ENCODE measurements at places on chromosomes 6 and 20. TPM values are rescaled to one million over a fixed set of nuclear protein-coding genes. Genes with fewer than 3 reads are reported as not detected.

The BTN1A1 gene
- 0.10 TPM for total RNA-seq

The FAM209B gene
- total RNA-seq: not detected

The KCNK5 gene
- 0.77 TPM for total RNA-seq

The TSPO2 gene
- total RNA-seq: not detected

The NHLRC1 gene
- total RNA-seq: 2.1 TPM

The MRPS26 gene
- total RNA-seq: 52.7 TPM

The SIRPA gene
- 2.4 TPM for total RNA-seq

DNA sequence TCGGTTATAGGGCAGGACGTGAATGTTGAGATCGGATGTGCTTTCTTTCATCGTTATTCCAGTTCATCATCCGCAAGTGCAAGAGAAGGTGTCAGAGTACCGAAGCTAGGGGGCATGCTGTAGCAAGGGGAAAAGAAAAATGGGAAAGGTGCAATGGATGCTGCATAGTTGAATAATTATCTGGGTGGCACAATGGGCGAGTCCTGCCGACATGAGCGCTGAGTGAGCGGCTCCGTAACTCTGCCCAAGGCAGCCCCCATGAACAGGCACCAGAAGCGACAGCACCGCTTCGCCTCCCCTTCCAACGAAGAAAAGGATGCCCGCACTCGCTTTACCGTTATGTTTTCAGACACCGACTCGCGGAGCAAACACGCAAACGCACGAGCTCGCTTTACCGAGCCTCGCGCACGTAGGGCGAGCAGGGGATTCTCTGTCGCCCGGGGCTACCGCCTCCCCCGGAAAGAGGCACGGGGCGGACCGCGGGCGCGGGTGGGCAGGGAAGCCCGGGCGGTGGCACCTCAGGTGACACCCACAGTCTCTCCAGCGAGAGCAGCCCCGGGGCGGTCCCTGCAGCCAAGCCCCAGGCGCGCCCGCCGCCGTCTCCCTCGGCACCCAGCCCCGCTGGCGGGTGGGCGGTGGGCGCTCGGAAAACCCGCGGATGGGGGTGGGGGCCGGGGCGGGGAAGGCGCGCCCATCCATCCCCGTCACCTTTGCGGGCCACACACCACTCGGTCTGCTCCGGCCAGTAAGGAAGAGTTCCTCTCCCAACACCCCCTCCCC is 654 bp downstream of the WASF1 start:
- peak; percentile 78 for DNase-seq
- H3K36me3 ChIP-seq: peaks cover 5% of the 10 kb centered on the region
- peaks cover 56% of the 10 kb centered on the region for H3K4me1 ChIP-seq
- peak overlapping the region; percentile 91 for H3K27ac ChIP-seq
- H3K4me3 ChIP-seq: peak overlapping the region; percentile 90
- H3K27me3 ChIP-seq: no peaks in the 10 kb centered on the region

- no peaks in the 10 kb centered on the region for H3K36me3 ChIP-seq
- H3K4me1 ChIP-seq: no peaks in the 10 kb centered on the region
- no peaks in the 10 kb centered on the region for H3K27me3 ChIP-seq
- no peak for DNase-seq
- H3K4me3 ChIP-seq: no peak overlapping the region
Observed at GRCh38 chr6:12261502-12261901, 28.7 kb upstream of the EDN1 start.

DNA sequence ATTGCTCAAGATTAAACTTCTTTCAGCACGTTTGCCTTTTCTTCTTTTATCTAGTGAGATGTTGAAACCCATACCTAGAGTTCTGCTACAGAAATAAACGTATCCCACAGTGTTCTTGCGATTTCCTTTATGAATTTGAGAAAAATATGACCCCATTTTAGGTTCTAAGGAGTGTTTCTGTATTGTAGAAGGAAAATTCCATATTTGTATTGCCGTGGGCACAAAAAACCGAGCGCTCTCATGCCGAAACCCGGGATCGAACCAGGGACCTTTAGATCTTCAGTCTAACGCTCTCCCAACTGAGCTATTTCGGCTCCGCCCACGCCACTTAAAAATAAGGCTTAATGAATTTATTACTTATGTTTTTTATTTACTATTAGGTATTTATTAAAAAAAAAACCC is 23.7 kb downstream of the ZNF311 start:
- no peaks in the 10 kb centered on the region for H3K36me3 ChIP-seq
- peaks cover 41% of the 10 kb centered on the region for H3K4me1 ChIP-seq
- DNase-seq: no peak
- H3K27me3 ChIP-seq: no peaks in the 10 kb centered on the region
- H3K4me3 ChIP-seq: peak overlapping the region; percentile 95

DNA sequence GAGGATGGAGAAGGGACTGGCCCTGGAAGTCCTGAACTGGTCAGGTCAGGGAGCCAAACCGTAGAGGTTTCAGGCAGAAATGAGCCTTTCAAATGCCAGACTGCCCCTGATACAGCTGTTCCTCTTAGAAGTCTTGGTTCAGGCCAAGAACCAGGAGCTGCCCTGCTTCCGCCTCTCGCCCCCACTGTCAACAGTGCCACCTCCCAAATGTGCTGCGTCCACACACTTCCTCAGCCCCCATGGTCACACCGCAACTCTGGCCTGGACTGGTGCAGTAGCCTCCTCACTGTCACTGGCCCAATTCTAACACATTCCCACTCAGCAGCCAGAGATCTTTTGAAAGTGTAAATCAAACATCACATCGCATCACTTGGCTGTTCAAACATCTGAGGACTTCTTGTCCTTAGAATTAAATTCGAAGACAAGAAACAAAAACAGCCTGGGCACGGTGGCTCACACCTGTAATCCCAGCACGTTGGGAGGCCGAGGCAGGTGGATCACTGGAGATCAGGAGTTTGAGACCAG is 69.7 kb downstream of the STK35 start:
- no peaks in the 10 kb centered on the region for H3K27me3 ChIP-seq
- H3K4me3 ChIP-seq: no peak overlapping the region

- no peaks in the 10 kb centered on the region for H3K27me3 ChIP-seq
- H3K4me3 ChIP-seq: no peak overlapping the region
- no peaks in the 10 kb centered on the region for H3K4me1 ChIP-seq
- no peak overlapping the region for H3K27ac ChIP-seq
- H3K36me3 ChIP-seq: peaks cover 6% of the 10 kb centered on the region
Observed at GRCh38 chr20:38579921-38580320, 1.1 kb upstream of the ADIG start.

DNA sequence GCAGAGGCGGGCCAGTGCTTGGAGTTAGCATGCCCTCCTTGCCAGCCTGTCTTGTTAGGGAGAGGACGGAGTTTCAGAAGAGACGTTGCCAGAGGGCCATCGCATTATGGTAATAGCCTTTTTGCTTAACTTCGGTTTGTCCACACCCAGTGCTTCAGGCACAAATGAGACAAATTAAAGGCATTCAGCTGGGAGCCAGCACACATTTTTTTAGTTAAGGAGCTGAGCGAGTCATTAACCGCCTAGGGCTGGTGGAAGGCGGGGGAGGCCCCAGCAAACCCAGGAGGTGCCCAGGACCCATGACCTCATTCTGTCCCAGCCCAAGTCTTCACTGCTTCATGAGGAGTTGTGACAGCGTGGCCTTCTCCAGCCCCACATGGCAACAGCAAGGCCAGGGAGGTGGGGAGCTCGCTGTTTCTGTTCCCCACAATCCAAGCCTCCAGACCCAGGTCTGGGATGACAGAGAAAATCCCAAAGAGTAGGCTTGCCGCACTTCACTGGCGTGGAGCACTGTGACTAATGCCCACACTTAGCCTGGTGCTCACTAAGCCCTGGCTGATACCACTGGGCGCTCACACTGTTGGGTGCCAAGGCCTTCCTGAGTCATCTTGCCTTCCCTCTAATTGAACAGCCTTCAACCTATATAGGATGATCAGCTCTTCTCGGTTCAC is 237.1 kb downstream of the ANKRD60 start:
- peaks cover 19% of the 10 kb centered on the region for H3K4me1 ChIP-seq
- no peaks in the 10 kb centered on the region for H3K36me3 ChIP-seq
- DNase-seq: no peak
- H3K4me3 ChIP-seq: no peak overlapping the region
- H3K27ac ChIP-seq: peak overlapping the region; percentile 56

- no peaks in the 10 kb centered on the region for H3K4me1 ChIP-seq
- H3K36me3 ChIP-seq: no peaks in the 10 kb centered on the region
- no peak overlapping the region for H3K27ac ChIP-seq
- no peak for DNase-seq
- no peaks in the 10 kb centered on the region for H3K27me3 ChIP-seq
Observed at GRCh38 chr6:108995296-108995695, 99.3 kb downstream of the SESN1 start.

- no peak overlapping the region for H3K27ac ChIP-seq
- no peaks in the 10 kb centered on the region for H3K4me1 ChIP-seq
- no peaks in the 10 kb centered on the region for H3K36me3 ChIP-seq
- no peak overlapping the region for H3K4me3 ChIP-seq
- DNase-seq: no peak
Observed at GRCh38 chr6:23534351-23534750, 591.7 kb upstream of the NRSN1 start.

DNA sequence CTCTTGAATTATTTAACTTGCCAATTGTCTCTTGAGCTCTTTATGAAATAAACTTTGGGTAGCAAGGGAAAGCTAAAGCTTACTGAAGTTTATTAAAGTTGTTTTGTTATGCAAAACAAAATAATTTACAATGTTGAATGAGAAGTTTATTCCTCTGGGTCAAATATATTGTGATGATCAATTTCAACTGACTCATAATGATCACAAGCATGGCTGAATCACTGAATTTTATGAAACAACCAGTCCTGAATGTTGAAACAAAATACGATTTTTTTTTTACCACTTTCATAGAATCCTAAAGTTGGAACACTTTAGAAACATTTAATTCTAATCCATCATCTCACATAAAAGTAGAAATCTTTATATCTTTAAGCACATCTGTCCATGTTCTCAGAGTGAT is 110.3 kb downstream of the RWDD2A start:
- H3K27me3 ChIP-seq: no peaks in the 10 kb centered on the region
- H3K27ac ChIP-seq: no peak overlapping the region
- no peak for DNase-seq
- H3K4me1 ChIP-seq: no peaks in the 10 kb centered on the region

- no peak for DNase-seq
- no peak overlapping the region for H3K27ac ChIP-seq
- no peaks in the 10 kb centered on the region for H3K4me1 ChIP-seq
Observed at GRCh38 chr20:46293084-46293483, 15.2 kb downstream of the CDH22 start.

GRCh38 chr6:155061381-155061780 is 66.3 kb downstream of the TIAM2 start:
- H3K27ac ChIP-seq: no peak overlapping the region
- H3K4me3 ChIP-seq: no peak overlapping the region
- DNase-seq: no peak
- no peaks in the 10 kb centered on the region for H3K27me3 ChIP-seq
- H3K4me1 ChIP-seq: peaks cover 5% of the 10 kb centered on the region

DNA sequence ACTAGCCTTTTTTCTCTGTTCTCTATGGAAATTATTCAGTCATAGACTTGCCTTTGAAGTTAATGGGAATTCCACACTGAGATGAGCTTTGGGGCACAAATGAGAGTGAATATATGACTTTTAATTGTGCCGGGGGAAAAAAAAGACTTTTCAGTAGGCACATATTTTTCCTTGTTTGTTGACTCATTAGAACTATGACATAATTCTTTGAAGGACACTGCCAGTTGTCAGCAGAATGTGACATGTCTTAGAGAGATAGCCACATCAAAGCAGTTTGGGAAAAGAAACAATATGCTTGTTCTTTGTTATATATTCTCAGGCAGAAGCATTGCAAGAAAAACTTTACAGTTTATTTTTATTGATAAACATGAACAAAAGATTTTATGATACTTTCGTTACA is 138.3 kb downstream of the COL9A1 start:
- no peak overlapping the region for H3K27ac ChIP-seq
- H3K4me1 ChIP-seq: 0 out of 2 replicates have a peak, but pooled peaks cover 3% of the 10 kb centered on the region
- no peak overlapping the region for H3K4me3 ChIP-seq
- DNase-seq: no peak
- peaks cover 15% of the 10 kb centered on the region for H3K27me3 ChIP-seq

GRCh38 chr6:159852877-159853276 is 37.9 kb upstream of the MAS1 start:
- no peak overlapping the region for H3K27ac ChIP-seq
- H3K36me3 ChIP-seq: no peaks in the 10 kb centered on the region
- H3K27me3 ChIP-seq: no peaks in the 10 kb centered on the region
- no peak overlapping the region for H3K4me3 ChIP-seq
- DNase-seq: no peak

- no peaks in the 10 kb centered on the region for H3K27me3 ChIP-seq
- H3K4me1 ChIP-seq: peaks cover 3% of the 10 kb centered on the region
- no peak for DNase-seq
Observed at GRCh38 chr20:21126581-21126870, 644 bp downstream of the KIZ start.

GRCh38 chr6:42448927-42449659 is 2.6 kb downstream of the TRERF1 start:
- H3K4me1 ChIP-seq: peaks cover 39% of the 10 kb centered on the region
- DNase-seq: no peak
- H3K4me3 ChIP-seq: peak overlapping the region; percentile 81
- H3K27me3 ChIP-seq: no peaks in the 10 kb centered on the region

DNA sequence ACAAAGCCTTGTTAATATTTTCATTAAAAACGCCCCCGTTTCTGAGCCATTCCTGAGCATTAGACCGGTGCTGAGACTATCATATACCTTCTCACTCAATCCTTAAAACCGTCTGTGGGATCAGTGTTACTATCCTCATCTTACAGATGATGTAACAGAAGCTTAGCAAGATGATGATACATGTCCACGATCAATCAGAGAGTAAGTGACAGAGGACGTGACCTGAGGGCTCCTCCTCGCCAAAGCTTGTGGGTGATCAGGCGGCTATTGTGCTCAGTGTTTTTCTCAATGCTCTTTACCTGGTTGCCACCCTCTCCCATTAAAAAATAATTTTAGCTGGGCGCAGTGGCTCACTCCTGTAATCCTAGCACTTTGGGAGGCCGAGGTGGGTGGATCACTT is 113.1 kb downstream of the MTHFD1L start:
- no peaks in the 10 kb centered on the region for H3K36me3 ChIP-seq
- no peak for DNase-seq
- H3K27me3 ChIP-seq: no peaks in the 10 kb centered on the region
- no peak overlapping the region for H3K4me3 ChIP-seq
- no peak overlapping the region for H3K27ac ChIP-seq

GRCh38 chr6:42101186-42101657 is 41.2 kb downstream of the C6orf132 start:
- no peak overlapping the region for H3K4me3 ChIP-seq
- H3K36me3 ChIP-seq: no peaks in the 10 kb centered on the region
- H3K27ac ChIP-seq: no peak overlapping the region

DNA sequence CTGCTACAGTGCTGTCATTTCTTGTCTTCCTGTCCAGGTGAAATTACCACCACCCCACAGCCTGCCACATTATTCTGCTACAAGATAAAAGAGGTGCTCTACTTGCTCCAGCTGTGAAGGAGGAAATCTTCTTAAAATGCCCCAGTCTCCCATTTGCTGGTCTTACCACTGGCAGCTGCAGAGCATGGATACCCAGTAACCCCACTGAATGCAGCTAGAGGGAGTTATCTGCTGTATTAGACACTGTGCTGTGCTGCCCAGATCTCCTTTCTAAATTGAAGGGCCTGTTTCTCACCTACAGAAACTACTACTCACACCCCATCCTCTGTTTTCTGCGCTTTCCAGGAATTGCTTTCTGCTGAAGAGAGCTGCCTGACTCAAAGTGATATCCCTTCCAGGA is 517.8 kb downstream of the PKHD1 start:
- no peak overlapping the region for H3K4me3 ChIP-seq
- H3K4me1 ChIP-seq: no peaks in the 10 kb centered on the region
- H3K27me3 ChIP-seq: no peaks in the 10 kb centered on the region
- DNase-seq: no peak
- H3K36me3 ChIP-seq: no peaks in the 10 kb centered on the region

- no peak overlapping the region for H3K27ac ChIP-seq
- H3K4me3 ChIP-seq: no peak overlapping the region
- no peak for DNase-seq
- no peaks in the 10 kb centered on the region for H3K4me1 ChIP-seq
- no peaks in the 10 kb centered on the region for H3K36me3 ChIP-seq
Observed at GRCh38 chr6:137258170-137258569, 39.0 kb upstream of the IFNGR1 start.

Measured in Panc1 (cell line).